ENCODE measurements at places on chromosomes 2 and 18.

GRCh38 chr18:32922951-32923430, 150.2 kb upstream of the KLHL14 start:
- no peak for DNase-seq

DNA sequence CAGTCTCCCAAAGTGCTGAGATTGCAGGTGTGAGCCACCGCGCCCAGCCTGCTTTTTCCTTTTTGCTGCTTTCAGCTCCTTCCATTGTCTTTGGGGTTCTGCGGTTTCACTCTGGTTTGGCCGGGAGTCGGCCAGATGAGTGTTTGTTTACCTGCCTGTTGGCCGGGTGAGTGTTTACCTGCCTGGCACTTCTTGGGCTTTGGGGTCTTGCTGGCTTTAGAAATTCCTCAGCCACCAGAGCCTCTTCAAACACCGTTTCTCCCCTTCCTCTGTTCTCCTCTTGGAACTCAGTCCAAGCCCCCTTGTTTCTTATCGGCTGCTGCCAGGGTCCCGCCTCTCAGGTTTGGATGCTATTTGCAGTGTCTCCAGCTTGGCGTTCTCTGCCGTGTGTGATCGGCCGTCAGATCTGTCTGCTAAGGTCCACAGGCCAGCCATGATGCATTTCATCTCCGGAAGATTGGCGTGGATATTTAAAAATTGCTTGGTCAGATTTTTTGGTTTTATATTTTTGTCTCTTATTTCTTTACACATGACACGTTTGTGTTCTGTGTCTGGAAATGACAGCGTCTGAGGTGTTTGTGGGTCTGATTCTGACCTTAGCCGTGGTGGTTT, 14.2 kb upstream of the GAL3ST2 start:
- no peak for DNase-seq

DNA sequence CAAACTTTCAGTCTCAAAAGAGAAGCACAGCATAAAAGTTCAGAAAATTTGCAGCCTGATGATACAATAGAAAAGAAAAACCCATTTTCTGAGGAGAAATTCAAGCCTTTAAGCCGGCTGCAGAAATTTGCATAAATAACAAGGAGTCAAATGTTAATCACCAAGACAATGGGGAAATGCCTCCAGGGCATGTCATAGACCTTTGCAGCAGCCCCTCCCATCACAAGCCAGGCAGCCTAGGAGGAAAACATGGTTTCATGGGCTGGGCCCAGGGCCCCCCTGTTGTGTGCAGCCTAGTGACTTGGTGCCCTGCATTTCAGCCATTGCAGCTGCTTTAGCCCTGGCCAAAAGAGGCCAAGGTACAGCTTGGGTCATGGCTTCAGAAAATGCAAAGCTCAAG, 54.1 kb upstream of the CAVIN2 start:
- no peak for DNase-seq

GRCh38 chr2:127584047-127584446, 48.6 kb downstream of the MYO7B start:
- no peak for DNase-seq

DNA sequence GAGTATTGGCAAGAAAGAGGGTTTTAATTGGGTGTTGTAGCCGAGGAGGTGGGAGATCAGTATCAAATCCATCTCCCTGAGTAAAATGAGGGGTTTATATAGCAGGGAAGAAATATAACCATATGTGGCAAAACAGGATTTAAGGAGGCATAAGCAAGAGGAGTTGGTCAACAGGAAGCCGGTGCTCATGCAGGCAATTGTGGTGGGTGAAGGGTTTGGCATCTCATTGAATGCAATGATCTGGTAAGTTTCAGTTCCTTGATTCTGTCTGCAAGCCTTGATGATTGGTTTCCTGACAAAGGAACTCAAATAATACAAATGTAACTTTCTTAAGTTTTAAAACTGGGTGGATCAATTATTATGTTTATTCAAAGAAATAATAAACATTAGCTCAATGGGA, 564.4 kb upstream of the LINC00305 start:
- DNase-seq, result no peak

DNA sequence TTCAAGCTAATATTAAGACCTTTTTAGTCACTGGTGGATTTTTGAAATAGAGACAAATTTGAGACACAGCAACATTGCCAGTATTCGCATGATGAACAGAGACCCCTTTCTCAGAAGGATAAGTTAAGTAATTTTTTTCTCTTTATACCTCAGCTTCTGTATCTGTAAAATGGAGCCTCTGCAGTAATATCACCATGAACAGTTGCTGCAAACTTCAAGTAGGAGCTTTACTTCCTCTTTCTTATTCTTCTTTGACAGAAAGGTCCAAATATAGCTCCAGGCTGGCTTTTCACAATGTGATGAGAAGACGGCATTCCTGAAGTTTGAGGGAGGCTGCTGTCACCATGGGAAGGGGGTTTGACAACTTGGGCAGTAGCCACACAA, 158.7 kb downstream of the TDRD15 start:
- no peak for DNase-seq

- DNase-seq, result no peak
Measured at GRCh38 chr2:52391621-52392020, 1359.7 kb upstream of the NRXN1 start.

GRCh38 chr2:169966454-169966853, 139.2 kb downstream of the UBR3 start:
- DNase-seq, result no peak

GRCh38 chr2:160054984-160055725, 7.3 kb downstream of the PLA2R1 start:
- DNase-seq, result no peak

DNA sequence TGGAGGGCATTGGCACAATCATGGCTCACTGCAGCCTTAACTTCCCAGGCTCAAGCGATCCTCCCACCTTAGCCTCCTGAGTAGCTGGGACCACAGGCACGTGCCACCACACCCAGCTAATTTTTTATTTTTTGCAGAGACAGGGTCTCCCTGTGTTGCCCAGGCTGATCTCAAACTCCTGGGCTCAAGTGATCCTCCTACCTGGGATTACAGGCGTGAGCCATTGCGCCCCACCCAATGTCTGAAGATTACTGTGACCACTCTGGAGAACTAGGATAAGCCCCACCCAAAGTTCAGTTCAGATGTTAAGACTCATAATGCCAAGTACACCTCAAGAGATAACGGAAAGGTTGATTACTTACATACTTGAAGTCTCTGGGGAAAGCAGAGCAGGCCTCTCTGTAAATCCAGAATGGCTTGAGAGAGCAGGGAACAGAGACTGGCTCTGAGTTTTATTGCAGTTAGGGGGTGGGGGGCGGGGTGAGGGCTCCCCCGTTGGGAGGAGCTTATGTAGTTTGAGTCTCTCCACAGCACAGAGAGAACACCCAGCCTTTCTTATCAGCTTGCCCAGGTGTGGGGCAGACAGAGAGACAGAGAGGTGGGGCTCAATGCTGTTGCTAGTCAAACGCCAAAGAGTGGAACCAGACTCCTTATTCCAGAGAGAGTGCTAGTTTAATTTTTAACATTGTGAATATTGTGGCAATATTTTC, 26.5 kb upstream of the ERICH2 start:
- DNase-seq, result no peak

- DNase-seq, result no peak
Measured at GRCh38 chr2:191728750-191729624, 51.1 kb downstream of the NABP1 start.

- DNase-seq, result no peak
Measured at GRCh38 chr2:190627448-190628412, 21.2 kb upstream of the NAB1 start.

GRCh38 chr2:85437488-85438200, 19.1 kb downstream of the SH2D6 start:
- DNase-seq, result peak; percentile 65

GRCh38 chr2:240532031-240532775, 25.6 kb downstream of the ANKMY1 start:
- DNase-seq, result no peak

- DNase-seq, result no peak
Measured at GRCh38 chr2:47644351-47644750, 138.6 kb upstream of the MSH6 start.

GRCh38 chr18:57984490-57985115, 59.4 kb upstream of the NEDD4L start:
- DNase-seq, result no peak

- DNase-seq, result no peak
Measured at GRCh38 chr2:132366421-132367180, 50.0 kb upstream of the GPR39 start.

- DNase-seq, result no peak
Measured at GRCh38 chr2:8447610-8448221, 234.1 kb upstream of the ID2 start.

GRCh38 chr2:55995902-55996301, 72.3 kb upstream of the EFEMP1 start:
- no peak for DNase-seq

DNA sequence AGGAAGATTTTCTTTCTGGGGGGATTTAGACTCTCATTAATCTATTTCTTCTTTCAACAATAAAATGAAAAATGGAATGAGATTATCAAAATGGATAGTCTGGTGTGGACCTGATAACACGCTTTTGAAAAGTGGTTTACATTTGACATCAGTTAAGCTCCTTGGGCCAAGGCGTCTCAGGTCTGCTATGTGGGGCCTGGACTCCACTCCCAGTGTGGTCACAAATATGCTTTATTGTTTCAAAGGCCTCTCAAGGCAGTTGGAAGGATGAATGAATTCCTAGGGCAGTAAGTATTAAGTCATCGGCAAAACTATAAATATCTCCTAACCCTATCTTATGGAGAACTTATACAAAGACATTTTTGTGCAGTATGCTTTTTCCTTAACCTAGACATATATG, 74.5 kb downstream of the ETAA1 start:
- no peak for DNase-seq

GRCh38 chr2:173680574-173680973, 284.6 kb downstream of the SP3 start:
- DNase-seq, result no peak

DNA sequence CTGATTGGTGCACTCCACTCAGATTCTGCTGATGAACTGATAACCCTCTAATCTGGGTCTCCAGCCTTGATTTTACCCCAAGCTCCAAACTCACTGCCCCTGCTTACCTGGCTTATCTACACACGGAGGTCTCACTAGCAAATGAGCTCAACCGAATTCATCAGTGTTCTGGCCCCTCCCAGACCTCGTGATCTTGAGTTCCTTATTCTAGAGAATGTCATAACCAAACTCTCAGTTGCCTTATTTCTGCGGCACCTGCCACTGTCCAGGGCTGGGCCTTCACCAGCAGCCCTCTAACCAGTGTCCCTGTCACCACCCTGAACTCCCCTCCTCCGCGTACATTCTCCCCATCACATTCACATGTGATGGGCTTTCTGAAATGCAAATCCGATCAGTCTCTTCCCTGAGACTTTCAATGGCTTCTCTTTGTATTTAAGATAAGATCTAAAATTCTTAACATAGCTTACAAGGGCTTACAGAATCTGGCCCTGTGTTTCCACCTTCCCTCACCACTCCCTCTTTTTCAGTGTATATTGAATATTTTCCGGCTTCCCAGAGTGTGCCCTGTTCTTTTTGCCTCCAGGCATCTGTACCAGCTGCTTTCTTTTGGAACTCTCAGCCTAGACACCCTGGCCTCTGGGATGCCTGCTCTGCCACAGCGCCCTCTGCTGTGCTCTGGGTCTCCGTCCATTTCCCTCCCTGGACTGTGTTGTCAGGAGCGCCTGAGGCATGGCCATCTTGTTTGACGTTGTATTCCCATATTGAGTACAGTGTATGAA, 31.1 kb downstream of the NAB1 start:
- DNase-seq, result peak; percentile 33

DNA sequence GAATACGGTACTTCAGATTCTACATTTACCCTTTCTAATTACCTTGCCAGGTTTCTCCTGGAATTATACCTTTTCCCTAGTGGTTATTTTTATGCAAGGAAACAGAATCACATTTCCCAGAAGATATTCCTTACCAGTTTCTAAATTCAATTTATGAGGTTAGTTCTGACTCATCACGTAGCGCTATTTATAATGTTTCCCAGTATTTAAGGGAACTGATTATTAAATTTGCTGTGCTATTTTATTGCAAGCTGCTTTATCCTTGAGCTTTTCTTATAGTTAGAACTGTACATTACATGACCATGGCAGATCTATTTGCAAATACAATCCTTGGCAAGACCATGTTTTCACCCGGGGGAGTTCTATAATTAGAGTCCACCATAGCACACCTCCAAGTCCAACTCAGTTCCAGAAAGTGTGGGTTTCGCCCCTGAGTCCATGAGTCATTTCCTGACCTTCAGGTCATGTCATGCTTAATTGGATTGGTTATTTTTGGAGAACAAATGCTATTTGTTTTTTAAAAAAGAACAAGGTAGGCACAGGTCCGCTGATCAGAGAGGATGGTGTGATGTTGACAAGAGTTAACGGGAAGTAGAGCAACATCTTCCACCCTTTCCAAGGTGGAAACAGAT, 126.6 kb downstream of the ZNF532 start:
- DNase-seq, result no peak

DNA sequence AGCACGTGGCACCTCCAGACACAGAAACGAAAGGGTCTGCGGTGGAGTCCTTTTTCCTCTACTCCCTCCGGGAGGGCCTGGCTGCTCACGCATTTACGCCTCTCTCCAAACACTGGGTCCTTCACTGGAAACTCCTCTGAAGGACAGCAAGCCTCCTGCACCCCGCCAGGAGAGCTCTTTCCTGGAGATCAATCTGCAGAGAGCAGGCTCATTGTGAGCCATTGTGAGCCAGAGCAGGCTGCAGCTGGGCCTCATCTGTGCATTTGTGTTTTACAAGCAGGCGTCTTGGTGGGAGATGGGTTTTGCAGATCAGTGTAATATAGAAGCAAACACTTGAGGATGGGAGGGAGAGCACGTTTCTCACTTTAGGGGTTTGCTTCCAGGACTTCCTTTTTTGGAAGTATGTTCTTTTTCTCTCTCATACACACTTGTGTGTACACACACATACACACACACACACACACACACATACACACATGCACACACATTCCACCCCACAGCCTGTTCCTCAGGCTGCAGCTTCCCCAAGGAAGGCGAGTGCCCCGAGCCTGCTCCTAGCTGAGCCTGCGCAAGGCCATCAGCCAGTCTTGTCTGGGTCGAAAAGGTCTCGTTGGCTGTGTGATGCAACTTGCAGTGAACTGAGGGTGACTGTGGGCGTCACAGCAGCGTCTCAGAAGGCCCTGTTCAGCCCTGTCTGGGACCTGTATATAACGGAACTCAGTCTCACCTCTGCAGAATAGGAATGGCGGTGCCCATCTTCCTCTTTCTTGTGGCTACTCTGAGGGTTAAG, 163.5 kb downstream of the GLI2 start:
- DNase-seq, result no peak

GRCh38 chr18:56035546-56035945, 447.6 kb upstream of the TCF4 start:
- DNase-seq, result no peak

All from activated T-helper 1 cell treated with Interleukin-2 at 50 U/mL for 16 hours (primary cell).